ENCODE measurements at places on chromosomes 5 and 9. TPM values are rescaled to one million over a fixed set of nuclear protein-coding genes. Genes with fewer than 3 reads are reported as not detected.

GRCh38 chr9:97874624-97875023 is 21.6 kb downstream of the FOXE1 start:
- no peaks in the 10 kb centered on the region for H3K27me3 ChIP-seq
- H3K36me3 ChIP-seq = no peaks in the 10 kb centered on the region
- no peak overlapping the region for H3K4me3 ChIP-seq
- no peak overlapping the region for H3K27ac ChIP-seq

The PCDHA8 gene
- total RNA-seq = 0.40 TPM

The SLC1A1 gene
- total RNA-seq = 58.0 TPM

- H3K36me3 ChIP-seq = no peaks in the 10 kb centered on the region
- no peak overlapping the region for H3K4me3 ChIP-seq
- H3K27ac ChIP-seq = no peak overlapping the region
- DNase-seq = no peak
Observed at GRCh38 chr5:160547872-160548271, 126.2 kb downstream of the PTTG1 start.

GRCh38 chr5:122761115-122761514 is 13.8 kb upstream of the SNX2 start:
- DNase-seq = no peak
- H3K27me3 ChIP-seq = no peaks in the 10 kb centered on the region
- H3K4me3 ChIP-seq = no peak overlapping the region

DNA sequence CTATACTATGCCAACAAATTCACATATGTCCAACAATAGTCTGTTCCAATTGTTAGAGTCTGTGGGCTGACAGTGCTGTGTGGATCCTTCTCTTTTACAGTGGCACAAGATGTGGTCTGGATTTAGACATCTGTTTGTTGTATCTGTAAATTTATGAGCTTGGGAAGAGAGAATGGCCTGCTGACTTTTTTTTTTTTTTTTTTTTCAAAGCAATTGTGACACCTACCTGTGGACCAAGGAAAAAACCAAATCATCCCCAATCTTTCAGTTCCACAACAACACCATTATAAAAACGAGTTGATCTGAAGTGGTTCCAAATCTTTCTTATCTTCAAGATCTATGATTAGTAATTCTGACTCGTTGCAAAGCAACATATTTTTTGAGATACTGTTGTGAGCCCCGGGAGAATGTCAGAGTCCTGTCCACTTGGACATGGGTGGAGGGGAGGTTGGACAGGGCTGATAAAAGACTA is 4.9 kb downstream of the IRX2 start:
- no peak overlapping the region for H3K4me3 ChIP-seq
- H3K27me3 ChIP-seq = no peaks in the 10 kb centered on the region
- no peaks in the 10 kb centered on the region for H3K4me1 ChIP-seq
- no peak for DNase-seq
- no peaks in the 10 kb centered on the region for H3K36me3 ChIP-seq
- H3K27ac ChIP-seq = no peak overlapping the region

- peaks cover 70% of the 10 kb centered on the region for H3K4me1 ChIP-seq
- H3K27me3 ChIP-seq = no peaks in the 10 kb centered on the region
- H3K4me3 ChIP-seq = no peak overlapping the region
- H3K27ac ChIP-seq = no peak overlapping the region
Observed at GRCh38 chr5:138763037-138763778, 10.0 kb downstream of the CTNNA1 start.

DNA sequence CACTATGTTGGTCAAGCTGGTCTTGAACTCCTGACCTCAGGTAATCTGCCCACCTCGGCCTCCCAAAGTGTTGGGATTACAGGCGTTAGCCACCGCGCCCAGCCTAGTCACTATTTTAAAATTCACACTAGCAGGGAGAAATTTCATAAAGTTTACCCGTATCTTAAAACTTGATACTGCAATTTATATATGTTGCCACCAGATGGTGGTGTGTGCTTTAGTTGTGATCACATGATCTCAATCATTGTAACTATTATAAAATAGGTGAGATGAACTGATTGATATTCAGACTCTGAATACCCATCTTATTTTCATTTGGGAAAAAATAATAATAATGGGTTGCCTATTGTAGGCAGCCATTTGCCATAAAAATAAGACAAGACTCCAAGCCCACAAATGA is 1330.4 kb upstream of the WWC1 start:
- no peak for DNase-seq
- H3K27ac ChIP-seq = no peak overlapping the region
- H3K4me1 ChIP-seq = no peaks in the 10 kb centered on the region
- H3K27me3 ChIP-seq = no peaks in the 10 kb centered on the region
- no peak overlapping the region for H3K4me3 ChIP-seq

The CYLC2 gene
- total RNA-seq = not detected
